Psoas muscle (tissue), 8 donors: ENCODE measurements at places on chromosomes 5 and 9. TPM values are rescaled to one million over a fixed set of nuclear protein-coding genes. Genes with fewer than 3 reads are reported as not detected.

GRCh38 chr9:137168904-137169856 lies 671 bp downstream of the LRRC26 start:
- no peak for DNase-seq

- DNase-seq: no peak
Measured at GRCh38 chr9:84759300-84759750, 89.8 kb downstream of the NTRK2 start.

DNA sequence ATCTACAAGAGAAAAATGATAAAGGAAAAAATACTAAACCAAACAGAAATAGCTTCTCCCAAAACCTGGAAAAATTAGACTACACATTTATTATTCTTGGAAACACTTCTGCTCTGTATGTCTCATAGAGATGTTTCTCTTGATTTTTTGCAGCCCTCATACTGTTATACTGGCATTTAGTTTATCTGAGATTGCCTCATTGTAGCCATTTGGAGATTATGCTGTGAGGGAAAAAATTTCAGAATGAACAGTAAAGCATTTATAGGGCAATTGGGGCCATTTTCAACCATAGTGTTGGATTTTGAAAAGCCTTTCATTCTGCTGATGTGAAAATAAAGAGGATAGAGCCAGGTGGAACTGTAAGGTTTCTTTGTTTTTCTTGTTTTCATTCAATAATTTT lies 441.8 kb upstream of the RIOK2 start:
- DNase-seq: no peak

- no peak for DNase-seq
Measured at GRCh38 chr9:96510258-96510657, 60.3 kb downstream of the HABP4 start.

DNA sequence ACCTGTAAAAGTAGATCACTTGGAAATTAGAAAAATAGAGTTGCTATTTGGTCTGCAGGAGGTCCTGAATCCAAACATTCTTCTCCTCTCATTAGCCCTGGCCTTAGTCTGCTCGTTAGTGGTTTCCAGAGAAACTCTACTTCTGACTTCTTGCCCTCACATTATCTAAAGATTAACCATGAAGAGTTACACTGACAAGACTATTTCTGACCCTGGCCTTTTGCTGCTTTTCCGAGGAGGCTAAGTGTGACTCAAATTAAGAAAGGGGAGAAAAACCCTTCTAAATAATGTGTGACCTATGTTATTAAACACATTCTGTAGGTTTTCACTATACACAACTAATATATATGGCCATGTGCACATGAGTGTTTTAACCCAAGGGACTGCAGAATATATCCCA lies 302.4 kb downstream of the RAB3C start:
- DNase-seq: no peak

GRCh38 chr5:3598207-3598606 lies 2.6 kb downstream of the IRX1 start:
- no peak for DNase-seq

- DNase-seq: no peak
Measured at GRCh38 chr5:149936700-149937091, 7.9 kb downstream of the PDE6A start.

DNA sequence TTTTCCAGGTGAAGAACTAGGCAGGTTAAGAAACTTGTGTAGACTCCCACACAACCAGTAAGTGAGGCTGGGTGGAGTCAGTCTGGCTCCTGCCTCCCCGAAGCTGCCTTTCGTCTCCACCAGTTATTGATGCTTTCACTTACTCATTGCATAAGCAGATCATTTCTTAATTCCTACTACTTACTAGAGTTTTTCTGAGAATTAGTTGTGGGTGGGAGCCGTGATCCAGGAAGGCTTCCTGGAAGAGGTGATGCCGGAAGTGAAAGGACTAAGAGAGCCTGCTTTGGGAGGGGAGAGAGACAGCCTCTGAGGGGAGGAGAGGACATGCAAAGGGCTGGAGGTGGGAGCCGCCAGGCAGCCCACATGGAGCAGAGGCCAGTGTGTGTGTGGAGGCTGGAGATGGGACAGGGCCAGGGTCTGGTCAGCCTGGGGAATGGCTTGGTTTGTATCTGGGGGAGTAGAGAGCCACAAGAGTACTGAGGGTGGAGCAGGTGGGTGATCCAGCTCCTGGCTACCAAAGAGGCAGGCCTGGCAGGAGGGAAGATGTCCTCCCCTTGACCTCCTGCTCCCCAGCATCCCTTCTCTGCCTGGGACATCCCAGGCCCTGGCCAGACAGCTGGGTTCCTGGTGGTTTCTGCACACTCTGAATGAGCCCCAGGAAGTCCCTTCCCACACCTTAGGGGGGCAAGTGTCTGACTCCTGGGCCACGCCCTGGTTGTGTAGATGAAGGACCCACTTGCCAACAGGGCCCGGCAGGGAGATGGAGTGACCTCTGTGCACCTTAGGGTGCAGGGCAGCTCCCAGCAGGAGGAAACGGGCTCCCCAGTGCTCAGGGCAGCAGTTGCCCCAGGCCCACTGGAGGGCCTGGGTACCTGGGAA lies 12.2 kb upstream of the CARD19 start:
- no peak for DNase-seq

GRCh38 chr9:92278110-92278509 lies 15.4 kb downstream of the IARS1 start:
- no peak for DNase-seq

GRCh38 chr9:114572199-114572598 lies 15.4 kb upstream of the ATP6V1G1 start:
- no peak for DNase-seq

DNA sequence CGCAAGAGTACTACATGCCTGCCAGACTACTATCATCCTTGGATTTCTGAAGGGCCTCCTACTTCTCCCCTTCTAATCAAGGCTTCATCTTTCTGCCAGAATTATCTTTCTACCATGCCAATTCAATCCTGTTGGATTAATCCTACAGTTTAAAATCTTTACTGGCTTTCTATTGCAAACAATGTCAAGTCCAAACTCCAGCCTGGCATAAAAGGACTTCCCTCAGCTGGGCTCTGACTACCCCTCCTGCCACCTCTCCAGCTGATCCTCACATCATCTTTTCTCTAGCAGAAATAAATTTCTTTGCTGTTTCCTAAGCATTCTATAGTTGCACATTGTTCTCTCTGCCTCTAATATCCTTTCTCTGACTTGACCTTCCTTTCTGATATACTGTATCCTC lies 119.7 kb upstream of the RAD23B start:
- no peak for DNase-seq

GRCh38 chr5:151094030-151094851 lies 13.4 kb upstream of the TNIP1 start:
- no peak for DNase-seq

GRCh38 chr5:65338606-65339151 lies 143.0 kb downstream of the ADAMTS6 start:
- DNase-seq: peak; percentile 18

GRCh38 chr5:23655674-23656073 lies 148.3 kb downstream of the PRDM9 start:
- DNase-seq: no peak

GRCh38 chr5:177444106-177445051 lies 2.2 kb upstream of the PRR7 start:
- no peak for DNase-seq

- no peak for DNase-seq
Measured at GRCh38 chr9:75855509-75855908, 35.0 kb upstream of the PCSK5 start.

- DNase-seq: peak; percentile 38
Measured at GRCh38 chr5:157046041-157046440, 12.9 kb downstream of the HAVCR1 start.

Gene IGFBPL1
- total RNA-seq: 0.42 TPM

Gene PCDH12
- 6.0 TPM for total RNA-seq

Gene GPR150
- total RNA-seq: not detected

Gene SPAAR
- total RNA-seq: 2.5 TPM

Gene PRDM9
- total RNA-seq: not detected

Gene TBC1D13
- 15.5 TPM for total RNA-seq

Gene NEURL1B
- 17.9 TPM for total RNA-seq

Gene ROR2
- total RNA-seq: 0.11 TPM

Gene SHC3
- 0.20 TPM for total RNA-seq

Gene RANBP3L
- total RNA-seq: 0.58 TPM

Gene INPP5E
- total RNA-seq: 7.0 TPM

Gene SMIM33
- total RNA-seq: not detected

Gene PCDHA9
- not detected for total RNA-seq
